ENCODE measurements at places on chromosomes 7 and 10.

- no peak for DNase-seq
Measured at GRCh38 chr7:112019932-112020331, 186.3 kb downstream of the DOCK4 start.

DNA sequence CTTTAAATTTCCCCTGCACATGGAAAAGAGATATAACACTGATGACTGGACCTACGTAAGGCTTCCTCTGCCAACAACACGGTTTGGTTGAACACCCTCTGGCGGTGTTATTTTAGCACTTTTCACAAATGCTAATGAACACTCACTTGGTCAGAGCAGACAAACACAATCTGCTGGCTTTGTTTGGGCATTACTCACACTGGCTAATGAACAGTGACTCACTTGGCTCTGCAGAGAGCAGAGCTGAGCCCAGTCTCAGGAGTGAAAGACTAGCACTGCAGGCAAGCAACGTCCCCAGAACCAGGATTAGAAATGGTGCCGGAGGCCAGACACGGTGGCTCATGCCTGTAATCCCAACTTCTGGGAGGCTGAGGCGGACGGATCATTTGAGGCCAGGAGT lies 430.8 kb downstream of the PLXNA4 start:
- DNase-seq: peak; percentile 68

GRCh38 chr7:1536743-1537534 lies 6.4 kb downstream of the MAFK start:
- DNase-seq: peak; percentile 100

GRCh38 chr10:8103543-8103942 lies 49.1 kb downstream of the GATA3 start:
- DNase-seq: no peak

DNA sequence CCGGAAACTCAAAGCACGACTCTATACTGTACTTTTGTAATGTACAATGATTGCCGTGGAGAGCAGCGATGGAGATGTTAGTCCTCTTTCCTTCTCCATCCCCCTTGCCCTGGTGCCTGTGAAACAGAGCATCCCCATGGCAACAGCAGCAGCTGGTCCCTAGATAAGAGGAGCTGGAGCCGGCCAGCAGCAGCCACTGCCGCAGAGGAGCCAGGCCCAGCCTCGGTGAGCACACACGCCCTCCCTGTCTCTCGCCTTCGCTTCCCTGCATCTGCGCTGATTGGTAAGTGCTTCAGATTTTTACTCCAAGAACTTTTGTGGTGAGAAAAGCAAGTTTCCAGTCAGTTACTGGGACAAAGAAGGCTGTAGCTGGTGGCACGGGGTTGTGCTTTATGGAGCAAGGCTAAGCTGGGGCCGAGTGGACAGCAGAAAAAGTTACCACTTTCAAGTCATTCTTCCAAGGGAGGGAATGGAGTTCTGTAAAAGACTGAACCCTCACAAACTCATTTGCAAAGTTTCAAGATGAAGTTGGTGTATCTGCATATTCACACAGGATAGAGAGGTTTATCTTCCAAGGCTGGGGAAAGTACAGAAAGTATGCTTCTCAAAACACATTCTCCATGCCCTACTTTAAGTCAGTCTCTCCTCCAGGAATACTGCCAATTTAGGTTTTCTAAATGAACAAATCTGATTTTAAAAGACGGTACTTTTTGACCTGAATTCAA lies at the start of gene PPP1R17:
Gene PPP1R17, plus strand, starts transcription at position 192 of the 725 bp plus-strand sequence. CDS start 5,227 bp downstream, outside the sequence.
- no peak for DNase-seq

DNA sequence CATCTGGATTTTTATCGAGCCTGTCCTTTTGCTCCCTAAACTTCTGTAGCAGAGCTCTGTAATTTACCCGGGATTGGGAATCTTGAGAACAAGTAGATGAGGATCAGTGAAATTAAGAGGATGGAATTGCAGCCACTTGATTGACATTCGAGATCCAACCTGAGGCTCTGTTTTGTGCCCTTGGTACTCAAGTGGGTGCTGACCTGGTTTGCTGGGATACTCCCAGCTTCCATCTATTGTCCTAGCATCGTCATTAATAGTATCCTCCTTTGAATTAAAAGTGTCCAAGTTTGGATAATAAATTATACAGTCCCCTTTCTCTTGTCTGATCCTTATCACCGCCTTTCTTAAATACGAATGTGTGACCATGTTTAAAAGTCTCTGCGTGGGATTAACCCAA lies 17.1 kb downstream of the CELF2 start:
- no peak for DNase-seq

Measured in EH (cell line).